ENCODE measurements at places on chromosomes 2 and 18. TPM values are rescaled to one million over a fixed set of nuclear protein-coding genes. Genes with fewer than 3 reads are reported as not detected.

CD8B2 gene
- 3.7 TPM for total RNA-seq

- no peak for DNase-seq
These were observed 219.4 kb downstream of the TWIST2 start for GRCh38 chr2:239067196-239067865.

GRCh38 chr18:44895176-44895798 is 214.6 kb downstream of the SETBP1 start:
- DNase-seq: peak; percentile 43

TDRD15 gene
- not detected for total RNA-seq

GALR1 gene
- total RNA-seq: not detected

TEKT4 gene
- total RNA-seq: not detected

DNA sequence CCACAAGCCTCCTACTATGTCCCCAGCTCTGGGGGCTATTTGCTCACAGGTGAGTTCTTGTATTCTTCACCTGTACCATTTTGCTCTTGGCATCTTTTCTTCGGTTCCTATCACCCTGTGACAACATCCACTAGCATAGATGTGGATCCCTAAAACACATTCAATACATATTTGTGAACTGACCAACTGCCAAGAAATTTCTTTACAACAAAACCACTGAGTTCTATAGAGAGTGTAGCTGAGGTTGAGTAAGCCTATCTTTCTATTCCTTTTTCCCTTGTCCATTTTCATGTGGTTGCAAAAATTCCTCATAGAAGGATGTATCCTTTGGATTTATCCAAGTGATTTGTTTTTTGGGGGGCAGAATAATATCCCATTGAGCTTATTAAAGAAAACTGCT is 192.7 kb upstream of the ITGA4 start:
- no peak for DNase-seq

DNA sequence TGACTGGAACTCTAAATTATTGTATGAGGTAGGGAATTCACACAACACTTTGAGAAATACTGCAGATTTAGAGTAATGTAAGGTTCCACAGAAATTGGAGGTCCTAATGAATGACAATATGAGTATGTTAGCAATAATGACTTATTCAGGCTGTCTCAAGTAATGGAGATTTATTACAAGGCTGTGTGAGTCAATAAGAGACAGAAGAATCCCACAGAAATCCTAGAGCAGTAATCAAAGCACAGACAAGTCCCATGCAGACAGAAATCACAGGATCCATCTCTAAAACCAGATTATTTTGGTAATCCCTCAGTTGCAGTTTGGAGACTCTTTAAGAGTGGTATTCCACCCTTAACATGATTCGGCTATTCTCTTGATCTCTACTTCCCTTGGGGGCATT is 83.6 kb downstream of the FAM161A start:
- DNase-seq: no peak

- no peak for DNase-seq
These were observed 91.4 kb downstream of the MAPK4 start for GRCh38 chr18:50651334-50651733.

DNA sequence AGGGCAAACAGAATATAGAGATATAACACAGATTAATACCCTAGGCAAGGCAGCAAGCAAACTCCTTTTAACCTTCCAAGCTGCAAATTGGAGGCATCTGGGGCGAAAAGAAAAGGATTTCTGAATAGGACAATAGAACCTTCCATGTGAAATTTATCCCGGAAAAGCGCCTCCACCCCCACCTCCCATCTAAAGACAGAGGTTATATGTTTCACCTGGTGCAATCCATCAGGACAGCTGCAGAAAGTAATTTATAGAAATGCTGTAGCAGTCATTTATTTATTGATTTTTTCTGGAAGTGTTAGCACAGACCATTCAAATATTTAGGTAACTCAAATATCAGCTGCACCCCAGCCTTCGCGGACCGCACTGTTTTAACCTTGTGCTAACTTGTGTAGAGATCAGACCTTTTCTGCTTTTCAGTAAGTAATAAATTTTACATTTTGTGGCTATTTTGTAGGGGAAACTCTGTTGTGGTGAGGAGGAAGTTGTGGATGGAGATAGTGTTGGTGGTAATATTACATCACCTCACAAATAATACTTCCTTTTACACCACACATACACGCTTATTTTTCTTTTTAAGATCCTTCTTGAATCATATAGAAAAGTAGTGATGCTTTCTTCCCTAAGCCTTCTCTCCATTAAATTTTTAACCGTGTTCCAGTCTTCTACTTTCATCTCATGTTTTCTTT is 919.3 kb upstream of the CDH2 start:
- DNase-seq: no peak

ADCYAP1 gene
- total RNA-seq: not detected

DNA sequence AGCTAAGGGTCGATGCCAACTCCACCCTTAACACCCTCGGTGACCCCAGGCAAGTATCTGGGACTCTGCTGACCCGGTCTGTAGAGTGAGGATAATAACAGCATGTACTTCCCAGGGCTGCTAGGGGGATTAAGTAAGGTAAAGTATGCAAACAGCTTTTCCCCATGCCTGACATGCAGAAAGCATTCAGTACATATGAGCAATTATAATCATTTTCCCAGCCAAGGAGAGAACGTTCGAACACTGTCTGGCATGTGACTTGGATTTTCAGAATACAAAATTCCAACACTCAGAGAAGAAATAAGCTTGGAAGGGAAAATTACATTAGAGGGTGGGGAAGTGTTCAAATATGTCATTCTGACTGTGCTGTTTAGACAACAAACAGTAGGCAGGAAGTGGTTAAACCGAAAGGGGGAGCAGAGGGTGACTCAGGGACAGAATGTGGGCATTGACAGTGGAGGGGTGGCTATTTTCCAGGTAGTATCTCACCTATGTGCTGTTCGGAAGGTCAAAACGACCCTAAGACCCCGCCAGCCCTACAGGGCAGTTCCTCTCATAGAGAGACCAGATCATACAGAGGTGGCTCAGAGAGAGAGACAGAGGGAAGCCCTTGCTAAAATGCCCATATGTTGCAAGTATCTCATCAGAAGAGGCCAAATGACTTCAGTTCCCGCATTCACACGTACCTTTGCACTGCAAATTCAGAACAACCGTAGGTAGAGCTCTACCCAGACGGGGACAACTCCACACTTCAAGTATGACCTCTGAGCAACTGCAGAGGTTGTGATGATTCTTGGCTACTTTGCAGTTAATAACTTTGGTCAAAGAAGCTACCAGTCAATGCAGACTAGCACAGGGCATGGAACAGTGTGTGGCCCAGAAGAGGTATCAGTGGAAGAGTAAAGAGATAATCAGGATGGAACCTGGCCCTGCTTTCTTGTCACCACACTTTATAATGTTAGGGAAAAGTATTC is 14.8 kb downstream of the ASPRV1 start:
- DNase-seq: peak; percentile 82
